ENCODE measurements at places on chromosomes 1 and 21.

- DNase-seq = no peak
These were observed 380.5 kb upstream of the VAMP3 start for GRCh38 chr1:7390604-7391000.

DNA sequence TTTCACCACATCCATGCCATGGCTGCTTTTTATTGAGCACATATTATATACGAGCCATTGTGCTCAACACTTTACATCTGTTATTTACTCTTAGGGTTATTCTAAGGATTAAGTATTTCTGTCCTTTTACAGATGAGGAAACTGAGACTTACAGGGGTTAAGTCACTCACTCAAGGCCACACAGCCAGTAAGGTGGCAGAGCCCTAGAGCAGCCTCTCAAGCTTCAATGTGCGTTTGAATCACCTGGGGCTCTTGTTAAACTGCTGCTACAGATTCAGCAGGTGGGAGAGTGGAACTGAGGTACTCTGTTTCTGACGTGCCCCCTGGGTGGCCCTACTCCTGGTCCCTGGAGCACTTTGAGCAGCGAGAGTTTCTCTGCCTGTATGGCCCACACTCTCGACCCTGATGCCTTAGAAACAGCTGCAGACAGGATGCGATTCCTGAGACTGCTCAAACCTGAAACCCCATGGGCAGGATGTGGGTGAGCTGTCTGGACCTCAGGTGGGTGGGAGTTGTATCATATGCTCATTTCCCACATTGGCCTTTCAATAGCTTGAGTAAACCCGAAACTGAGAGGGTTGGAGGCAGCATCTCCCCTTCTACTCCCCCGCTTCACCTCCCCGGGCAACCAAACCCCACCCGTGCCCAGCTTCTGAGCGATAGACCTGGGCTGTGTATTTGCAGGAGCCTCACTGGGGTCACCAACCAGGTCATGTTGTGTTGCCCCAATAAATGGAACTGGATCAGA lies 59.3 kb downstream of the MAN1C1 start:
- DNase-seq = peak; percentile 61

GRCh38 chr1:17538428-17539117 lies 925 bp upstream of the ARHGEF10L start:
- no peak for DNase-seq

- no peak for DNase-seq
These were observed 1.8 kb downstream of the EYA3 start for GRCh38 chr1:28086651-28087050.

- no peak for DNase-seq
These were observed 32.8 kb downstream of the PCNT start for GRCh38 chr21:46356494-46357334.

DNA sequence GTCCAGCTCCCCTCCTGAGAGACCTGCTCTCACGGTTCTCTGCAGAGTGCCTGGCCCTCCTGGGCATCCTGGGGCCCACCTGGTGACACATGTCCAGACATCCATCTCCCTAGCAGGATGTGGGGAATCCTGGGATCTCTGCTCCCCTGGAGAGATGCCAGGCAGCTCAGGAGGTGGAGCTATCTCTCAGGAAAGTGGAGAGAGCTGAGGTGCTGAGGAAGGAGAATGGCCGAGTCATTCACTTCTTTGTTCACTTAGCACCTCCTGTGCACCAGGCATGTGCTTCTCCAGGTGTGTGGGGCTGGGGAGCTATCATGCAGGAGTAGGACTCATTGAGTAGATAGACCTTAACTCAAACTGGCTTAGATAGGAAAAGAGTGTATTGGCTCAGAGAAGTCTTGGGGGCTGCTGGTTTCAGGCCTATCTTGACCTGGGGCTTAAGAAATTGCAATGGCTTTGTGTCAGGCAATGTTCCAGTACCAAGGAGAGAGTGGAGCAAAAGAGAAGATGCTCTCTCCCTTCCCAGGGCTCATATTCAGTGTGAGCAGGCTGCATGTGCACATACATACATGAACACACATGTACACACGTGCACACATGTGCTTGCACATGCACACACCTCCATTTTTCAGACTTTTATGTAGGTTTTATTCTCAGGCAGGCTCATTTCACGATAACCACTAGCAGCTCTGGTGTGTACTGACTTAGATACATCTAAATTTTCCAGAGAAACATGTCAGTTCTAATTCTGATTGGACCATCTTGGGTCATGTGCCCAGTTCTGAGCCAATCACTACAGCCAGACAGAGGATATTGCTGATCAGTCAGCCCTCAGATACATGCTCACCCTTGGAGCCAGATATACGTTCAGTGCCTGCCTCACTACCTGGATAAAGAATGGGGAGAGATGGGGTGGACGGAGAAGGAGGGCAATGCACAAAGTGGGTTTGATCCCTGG lies 437.6 kb downstream of the PTPRU start:
- DNase-seq = no peak

- DNase-seq = no peak
These were observed 166.9 kb downstream of the TNFSF18 start for GRCh38 chr1:172883844-172884243.

- peak; percentile 45 for DNase-seq
These were observed 12.4 kb downstream of the EPB41 start for GRCh38 chr1:28926629-28927265.

GRCh38 chr1:92784021-92784638 lies 778 bp downstream of the EVI5 start:
- no peak for DNase-seq

DNA sequence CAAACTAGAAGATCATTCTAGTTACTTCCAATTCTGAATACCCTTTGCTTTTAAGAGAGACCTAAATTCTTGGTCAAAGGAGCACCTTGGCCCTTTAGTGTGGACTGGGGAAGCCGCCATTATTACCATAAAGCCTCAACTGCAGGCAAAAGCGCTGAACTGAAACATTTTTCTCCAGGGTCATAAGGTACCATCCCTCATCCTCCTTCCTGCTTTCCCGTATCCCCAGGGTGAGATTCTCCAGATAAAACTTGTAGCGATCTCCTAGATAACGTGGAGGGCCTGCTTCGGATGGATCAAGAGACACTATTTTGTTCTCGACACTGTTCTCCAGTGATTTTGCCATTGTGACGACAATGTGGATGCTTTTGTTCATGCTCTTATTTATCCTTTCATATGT lies 9.8 kb downstream of the SLAMF1 start:
- no peak for DNase-seq

DNA sequence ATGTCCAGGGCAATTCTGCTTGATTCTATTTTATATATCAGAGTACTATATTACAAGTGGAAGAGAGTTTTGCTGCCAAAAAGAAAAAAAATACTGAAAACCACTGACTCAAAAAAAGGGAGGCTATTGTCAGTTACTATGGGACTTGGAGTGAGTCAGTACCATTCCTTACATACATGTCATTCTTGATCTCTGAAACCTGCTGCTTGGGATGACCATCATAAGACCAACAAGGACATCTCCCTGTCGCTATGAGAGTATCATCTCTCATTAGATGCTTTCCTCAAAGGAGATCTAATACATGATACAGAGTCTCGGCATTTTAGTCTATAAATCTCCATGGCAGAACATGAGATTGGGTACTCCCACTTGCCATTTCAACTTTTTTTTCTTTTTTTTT lies 11.8 kb upstream of the INPP5B start:
- DNase-seq = no peak

DNA sequence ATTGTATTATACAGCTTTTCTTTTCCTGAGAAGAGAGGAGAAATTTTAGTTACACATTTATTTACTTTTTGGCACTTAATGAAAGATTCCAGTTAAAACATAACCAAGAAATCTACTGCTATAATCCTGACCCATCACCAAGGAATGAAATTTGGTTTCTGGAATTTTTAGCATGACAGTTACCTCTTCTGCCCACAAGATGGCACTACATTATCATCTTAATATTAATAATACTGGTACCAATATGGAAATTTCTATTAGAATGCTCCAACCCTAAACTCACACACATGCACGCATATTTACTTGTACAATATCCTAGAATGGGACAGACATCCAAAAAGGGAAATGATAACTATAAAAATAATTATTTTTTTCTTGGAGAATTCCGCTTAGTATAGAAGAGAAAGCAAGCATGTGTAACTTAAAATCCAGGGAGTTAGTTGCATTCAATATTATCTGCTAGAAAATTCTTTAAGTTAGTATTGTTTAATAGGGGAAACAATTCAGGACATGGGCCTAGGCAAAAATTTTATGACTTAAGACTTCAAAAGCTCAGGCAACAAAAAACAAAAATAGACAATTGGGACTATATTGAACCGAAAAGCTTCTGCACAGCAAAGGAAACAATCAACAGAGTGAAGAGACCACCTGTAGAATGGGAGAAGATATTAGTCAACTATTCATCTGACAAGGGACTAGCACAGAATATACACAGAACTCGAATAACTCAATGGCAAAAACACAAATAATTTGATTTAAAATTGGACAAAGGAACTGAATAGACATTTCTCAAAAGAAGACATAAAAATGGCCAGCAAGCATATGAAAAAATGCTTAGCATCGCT lies 37.4 kb downstream of the MAP3K21 start:
- DNase-seq = no peak

DNA sequence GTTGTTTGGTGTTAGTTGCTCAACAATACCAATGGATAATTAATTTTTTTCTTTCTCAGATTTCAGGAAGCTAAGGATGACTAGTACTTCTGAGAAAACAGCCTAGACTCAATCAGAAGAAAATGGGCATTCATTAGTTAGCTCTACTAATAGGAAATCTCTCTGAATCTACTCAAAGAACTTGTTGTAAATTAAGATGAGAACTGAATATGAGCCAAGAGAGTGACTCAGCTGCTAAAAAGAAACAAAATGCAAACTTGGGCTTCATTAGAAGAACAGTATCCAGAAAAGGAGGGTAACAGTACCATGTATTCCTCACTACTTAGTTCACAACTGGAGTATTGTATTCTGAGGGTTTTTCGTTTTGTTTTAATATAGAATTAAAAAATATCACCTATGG lies 12.5 kb downstream of the FOXJ3 start:
- DNase-seq = no peak

DNA sequence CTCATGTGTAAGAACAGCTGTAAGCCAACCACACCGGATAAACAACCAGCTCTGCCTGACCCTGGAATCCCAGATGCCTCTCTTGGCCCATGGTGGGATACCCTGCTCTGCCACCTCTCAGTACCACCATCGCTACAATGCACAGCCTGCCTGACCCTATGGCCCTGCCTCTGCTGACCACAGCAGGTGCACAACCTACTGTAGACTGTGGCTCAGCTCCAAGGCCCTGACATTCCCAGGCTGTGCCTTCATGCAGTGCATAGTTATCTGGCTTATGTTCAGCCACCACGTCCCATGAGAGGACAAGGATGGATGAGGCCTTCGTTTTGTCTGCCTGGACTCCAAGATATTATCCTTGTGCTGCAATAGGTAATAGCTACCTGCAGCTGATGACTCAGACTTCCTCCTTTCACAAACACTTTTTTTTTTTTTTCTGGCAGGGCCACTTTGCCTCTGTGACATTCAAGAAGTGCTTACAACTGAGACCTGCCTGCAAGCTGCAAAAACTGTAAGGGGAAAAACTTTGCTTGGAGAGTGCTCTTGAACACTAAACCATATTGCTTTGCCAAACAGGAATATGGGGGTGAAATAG lies 177.7 kb downstream of the URB2 start:
- DNase-seq = no peak

DNA sequence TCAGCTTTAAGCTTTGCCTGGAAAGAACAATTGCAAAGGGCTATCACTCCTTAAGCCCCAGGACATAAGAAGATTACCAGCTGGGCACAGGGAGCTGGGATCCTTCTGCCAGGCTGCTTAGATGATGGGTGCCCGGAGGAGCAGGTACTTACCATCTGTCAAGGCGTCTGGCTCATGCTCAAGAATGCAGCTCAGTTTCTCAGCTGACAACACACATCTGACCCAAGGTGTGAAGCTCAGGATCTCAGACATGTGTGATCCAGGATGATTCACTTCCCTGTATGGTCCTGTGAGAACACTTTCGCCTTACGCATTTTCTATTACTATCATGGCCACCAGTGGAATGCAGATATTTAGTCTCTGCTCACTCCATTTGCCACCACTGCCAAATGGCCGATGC lies 14.7 kb upstream of the DISC1 start:
- DNase-seq = no peak
